ENCODE measurements at places on chromosomes 12 and 14.

DNA sequence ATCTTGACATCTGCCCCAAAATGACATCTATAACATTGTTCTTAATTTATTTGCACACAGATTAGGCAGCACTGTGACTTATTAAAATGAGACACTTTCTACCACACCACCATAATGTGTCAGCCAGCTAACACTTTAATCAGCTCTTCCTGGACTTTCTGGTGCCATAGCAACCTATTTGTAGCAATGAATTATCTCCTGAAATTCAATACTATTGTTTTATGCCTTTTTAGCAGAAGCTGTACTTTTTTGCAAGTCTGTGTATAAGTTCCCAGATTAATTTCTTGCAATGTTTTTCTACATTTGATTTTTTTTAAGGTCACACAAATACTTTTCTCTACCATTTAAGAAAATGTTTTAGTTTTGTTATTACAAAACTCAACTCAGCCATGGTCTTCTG lies 72.8 kb upstream of the SAV1 start:
- DNase-seq = no peak

GRCh38 chr14:104821229-104821945 lies 20.5 kb downstream of the ZBTB42 start:
- DNase-seq = no peak

DNA sequence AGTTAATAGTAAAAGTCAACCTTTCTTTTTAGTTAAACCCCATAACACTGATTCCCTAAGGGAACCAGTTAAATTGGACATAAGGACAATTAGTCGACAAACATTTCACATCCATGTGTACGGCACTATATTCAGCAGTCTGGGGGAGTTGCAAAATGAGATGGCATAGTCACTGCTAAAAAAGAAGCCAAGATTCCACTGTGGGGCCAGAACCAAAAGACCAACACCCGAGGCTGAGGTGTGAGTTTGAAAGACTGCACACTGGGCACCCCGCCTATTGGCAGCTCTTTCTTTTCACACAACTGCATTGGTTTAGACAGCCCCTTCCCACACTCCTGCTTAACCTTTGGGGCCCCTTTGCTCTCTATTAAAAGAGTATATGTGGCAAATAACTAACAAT lies 16.7 kb downstream of the SETD3 start:
- no peak for DNase-seq

DNA sequence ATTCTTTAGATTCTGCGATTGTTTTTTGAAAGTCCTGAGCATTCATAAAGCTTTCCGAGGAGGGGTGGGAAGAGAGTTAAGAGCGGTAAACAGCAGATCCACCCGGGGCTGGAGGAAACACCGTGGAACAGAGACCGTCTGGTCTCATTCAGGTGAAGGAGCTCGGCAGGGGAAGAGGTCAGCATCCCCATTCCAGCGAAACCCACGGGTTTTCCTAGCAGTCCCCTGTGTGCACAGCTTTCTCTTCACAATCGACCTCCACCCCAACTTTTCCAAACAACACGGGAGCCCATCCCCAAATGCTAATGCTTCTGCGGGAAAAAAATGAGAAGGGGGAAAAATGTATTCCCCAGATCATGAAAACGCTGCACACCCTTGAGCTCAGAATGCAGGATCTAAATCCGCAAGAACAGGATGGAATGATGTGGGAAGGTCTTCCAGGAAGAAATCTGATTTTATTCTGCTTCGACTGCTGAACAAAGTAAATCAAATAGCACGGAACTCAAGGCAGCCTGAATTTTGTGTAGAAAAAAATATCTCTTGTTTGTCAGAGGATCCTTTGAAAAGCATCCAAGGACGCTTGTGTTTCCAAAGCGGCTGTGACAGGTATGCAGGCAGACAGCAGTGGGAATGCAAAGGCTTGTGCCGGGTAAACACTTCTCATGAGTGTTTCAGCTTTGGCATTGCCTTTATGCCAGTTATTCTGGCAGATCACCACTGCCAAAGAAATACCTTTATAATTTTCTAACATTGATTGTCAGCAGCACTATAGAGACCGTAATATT lies 128.8 kb downstream of the NDUFA12 start:
- no peak for DNase-seq

DNA sequence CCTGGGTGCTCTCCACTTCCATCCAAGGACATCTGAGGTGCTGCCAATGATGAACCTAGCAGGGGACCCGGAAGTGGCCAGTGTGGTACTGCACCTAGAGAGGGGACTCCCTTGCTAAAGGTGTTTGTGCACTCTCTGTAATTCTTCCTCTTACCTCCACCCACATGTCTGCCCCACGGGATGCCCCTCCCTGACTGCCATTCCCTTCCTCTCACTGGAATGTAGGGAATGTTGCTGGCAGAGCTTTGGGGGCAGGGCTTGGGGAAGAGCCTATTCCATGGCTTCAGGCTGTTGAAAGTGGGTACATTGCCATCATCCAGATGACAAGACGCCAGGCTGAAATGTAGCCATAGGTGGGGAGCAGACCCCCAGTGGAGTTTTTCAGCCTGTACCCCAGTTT lies 153.2 kb downstream of the SMOC1 start:
- no peak for DNase-seq

- no peak for DNase-seq
Measured at GRCh38 chr12:105986779-105987684, 151.7 kb downstream of the NUAK1 start.

DNA sequence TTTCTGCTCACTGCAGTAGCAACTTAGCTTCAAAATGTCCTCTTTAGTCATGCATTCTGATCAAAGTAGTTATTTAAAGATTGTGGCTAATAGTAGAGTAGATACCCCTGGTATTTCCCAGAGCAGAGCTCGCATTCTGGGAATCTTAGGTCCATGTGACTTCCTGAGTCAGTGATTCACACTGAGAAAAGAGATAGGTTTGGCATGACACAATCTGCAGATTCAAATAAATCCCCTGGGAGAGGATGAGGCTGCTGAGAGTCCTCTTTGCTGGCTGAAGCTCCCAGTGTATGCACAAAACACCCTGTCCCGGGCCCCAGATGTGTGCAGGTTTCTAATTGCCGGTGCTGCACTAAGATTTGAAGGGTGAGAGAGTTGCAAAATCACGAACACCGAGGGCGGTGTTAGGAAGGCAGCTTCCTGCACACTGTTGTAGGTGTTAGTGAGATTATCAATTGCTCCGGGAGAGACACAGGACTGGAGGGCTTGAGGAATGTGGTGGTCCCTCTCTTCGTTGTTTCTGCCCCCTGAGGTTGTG lies 233.2 kb downstream of the NRXN3 start:
- DNase-seq = no peak

DNA sequence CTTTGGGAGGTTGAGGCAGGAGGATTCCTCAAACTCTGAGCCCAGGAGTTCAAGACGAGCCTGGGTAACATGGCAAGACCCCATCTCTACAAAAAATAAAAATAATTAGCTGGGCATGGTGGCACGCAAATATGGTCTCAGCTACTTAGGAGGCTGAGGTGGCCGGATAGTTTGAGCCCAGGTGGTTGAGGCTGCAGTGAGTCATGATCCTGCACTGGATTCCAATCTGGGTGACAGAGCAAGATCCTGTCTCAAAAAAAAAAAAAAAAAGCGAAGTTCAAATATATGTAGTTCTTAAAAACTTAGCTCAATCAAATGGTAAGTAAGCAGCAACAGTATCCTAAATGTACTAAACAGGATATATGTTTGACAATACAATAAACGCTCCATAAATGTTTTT lies 85.5 kb upstream of the SSTR1 start:
- no peak for DNase-seq
